IPS DF 19.7 (cell line): ENCODE measurements at places on chromosomes 1 and 21.

DNA sequence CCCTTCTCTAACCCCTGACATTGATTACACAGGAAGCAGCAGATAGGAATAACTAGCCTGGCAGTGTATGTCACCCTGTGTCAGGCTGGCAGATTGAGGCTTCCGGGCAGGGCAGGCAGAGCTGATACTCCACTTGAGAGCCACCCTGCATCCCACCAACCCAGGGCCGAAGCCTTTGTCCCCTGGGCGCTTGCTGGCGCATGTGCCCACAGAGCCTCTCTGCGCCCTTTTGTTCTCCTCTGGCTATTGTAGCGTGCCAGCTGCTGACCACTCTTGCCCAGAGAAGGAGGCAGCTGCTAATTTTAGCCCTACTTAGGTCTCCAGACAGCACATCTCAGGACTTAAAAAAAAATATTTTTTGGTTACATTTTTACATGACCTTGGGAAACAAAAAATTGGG is 304.9 kb downstream of the HHAT start:
- no peak for DNase-seq

DNA sequence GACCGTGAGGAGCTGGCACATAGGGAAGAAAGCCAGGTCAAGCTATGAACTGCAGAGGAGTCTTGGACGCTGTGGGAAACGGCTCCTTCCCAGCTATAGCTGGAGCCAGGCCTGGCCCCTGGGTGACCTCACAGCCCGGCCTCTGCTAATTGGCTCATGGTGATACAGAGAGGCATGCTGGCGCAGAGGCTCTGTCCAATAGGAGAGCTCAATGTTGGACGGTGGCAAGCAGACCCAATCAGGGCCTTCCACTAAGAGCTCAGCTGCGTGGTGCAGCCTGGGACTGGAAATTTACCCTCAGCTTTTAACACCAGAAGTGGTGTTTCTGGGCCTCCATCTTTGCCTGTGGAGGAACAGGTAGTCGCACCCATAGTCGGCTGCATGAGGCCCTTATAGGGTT is 64.4 kb upstream of the GRHL3 start:
- no peak for DNase-seq

DNA sequence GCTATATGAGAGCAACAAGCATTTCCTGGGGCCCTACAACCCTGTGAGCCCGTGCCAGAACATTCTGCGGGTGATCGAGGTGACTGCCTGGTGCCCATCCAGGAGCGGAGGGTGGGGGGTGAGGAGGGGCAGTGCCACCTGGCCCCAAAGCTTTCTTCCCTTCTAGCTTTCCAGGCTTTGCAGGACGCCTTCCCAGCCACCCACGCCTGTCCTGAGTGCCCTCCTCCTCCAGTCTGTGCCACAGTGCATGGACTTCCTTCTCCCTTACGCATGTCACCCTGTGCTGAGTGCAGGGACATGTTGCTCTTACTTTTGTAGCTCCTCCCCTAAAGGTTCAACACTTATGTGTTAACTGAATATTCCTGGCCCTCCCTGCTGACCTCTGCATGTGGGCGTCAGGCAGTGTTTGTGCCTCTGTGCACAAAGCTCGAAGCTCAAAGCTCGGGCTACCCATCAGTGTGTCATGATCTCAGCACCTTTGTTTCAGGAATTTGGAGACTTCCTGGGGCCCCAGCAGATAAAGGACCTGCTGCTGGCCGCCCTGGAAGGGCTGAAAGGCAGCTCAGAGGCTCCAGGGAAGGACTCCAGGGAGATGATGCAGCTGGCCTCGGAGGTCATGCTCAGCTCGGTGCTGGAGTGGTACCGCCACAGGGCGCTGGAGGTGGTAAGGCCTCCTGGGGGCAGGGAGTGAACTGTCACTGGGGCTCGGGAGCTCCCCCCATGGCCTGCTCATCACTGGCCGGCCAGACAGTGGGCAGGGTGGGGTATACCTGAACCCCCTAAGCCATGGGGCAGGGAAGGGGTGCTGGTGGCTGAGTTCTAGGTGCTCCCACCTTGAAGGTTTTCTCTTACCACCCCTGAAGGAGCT is 36.7 kb upstream of the TTC4 start:
- DNase-seq = no peak

DNA sequence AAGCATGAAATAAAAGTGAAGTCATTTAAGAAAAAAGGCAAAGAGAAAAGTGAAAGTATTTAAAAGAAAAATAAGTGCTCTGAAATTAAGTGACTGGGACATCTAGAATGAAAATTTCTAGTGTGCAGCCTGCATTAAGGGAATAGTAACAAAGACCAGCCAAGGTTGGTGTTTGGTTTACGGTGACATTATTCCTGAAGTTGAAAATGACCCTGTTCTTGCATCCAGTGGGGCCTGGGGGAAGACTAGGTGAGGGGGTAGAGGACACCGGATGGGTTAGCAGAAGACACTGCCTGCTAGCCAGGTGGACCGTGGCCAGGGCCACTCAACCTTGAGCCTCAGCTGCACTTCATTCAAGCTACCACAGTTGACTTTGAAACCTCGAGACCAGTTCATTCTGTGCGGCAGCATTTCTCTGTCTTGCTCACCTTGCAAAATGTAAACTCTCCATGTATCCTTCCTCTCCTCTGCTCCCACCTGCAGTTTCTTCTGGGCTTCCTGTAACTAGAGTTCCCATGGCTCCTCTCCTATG is 14.3 kb upstream of the KCNK1 start:
- no peak for DNase-seq

DNA sequence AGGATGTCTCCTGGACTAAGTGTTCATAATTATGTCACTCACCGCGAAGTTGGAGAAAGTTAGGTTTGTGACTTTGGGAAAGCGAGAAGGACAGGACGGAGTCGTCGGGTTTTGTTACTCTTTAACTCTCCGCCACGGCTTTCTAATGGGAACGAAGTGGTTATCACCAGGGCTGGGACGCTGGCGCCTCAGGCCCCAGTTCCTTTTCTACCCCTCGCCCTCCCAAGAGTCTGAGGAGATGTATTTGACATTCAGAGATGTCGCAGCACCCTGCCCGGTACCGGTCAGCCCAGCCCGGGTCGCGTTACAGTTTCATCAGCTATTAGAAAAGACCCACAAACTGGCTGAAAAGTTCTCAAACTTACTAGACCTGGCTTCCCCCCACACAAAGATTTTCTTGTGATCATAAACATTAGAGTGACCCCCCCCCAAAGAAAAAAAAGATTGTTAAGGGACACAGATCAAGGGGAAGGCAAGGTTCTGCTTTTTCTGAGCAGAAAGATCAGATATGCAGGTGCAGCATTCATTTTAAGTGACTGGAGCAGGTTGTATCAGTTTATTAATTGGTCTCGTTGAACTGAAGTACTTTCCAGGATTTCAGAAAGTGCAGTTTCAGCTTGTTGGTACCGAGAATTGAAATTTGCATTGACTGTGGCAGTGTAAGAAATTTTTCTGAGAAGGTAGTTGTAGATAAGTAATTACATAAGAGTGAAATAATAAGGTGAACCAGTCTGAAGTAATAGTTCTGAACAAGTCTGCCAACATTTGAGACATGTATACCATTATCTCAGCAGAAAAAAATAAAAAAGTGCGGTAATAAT is 859 bp upstream of the ZBTB18 start:
- no peak for DNase-seq

- DNase-seq = no peak
Measured at GRCh38 chr1:214277704-214278635, 3.0 kb upstream of the SMYD2 start.
